Activated CD4-positive, alpha-beta T cell treated with anti-CD3 and anti-CD28 coated beads, Interleukin-2, amount 10 ng/mL, durations not matched to agents 7 days and 5 days (primary cell): ENCODE measurements at places on chromosomes 4 and X. TPM values are rescaled to one million over a fixed set of nuclear protein-coding genes. Genes with fewer than 3 reads are reported as not detected.

DNA sequence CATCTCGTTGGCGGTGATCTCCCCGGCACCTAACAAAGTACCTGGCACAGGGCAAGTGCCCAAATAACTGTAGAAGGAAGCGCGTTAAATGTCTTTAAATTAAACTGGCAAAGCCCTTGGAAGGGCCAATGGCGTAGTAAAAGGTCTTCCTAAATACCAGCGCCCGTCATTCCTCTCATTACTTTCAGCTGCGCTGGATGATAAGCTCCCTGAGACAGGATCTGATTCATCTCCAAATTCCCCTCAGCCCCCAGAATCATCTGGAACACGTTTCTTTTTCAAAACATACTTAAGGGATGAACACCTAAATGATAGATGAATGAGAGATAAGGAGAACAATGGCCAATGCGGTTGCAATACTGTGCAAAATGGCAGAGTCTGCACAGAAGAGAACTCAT, 95.1 kb downstream of the AFAP1 start:
- no peak overlapping the region for H3K27ac ChIP-seq
- H3K36me3 ChIP-seq: peaks cover 5% of the 10 kb centered on the region
- H3K4me3 ChIP-seq: no peak overlapping the region
- no peak for DNase-seq

DNA sequence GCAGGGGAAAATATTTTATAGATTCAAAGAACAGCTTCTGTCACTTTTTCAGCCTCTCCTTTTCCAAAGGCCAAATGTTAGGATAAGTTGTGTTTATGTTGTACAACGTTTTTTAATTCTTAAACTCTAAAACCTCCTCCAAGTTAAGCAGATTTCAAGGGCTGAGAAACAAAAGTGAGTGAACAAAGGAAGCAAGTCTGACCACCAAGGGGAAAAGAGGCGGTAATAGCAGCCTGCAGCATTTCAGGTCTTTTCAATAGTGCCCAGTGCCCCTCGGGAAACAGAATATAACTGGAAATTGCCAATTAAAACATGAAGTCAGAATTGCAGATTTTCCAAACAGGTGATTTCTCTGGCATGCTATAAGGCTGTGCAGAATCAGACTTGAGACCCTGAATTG, 510.0 kb upstream of the HTR2C start:
- no peaks in the 10 kb centered on the region for H3K36me3 ChIP-seq
- no peak overlapping the region for H3K27ac ChIP-seq
- H3K4me3 ChIP-seq: no peak overlapping the region
- DNase-seq: no peak
- no peaks in the 10 kb centered on the region for H3K4me1 ChIP-seq

CSAG1 gene
- not detected for total RNA-seq

TRIM60 gene
- not detected for total RNA-seq
